ENCODE measurements at places on chromosomes 3 and 15. TPM values are rescaled to one million over a fixed set of nuclear protein-coding genes. Genes with fewer than 3 reads are reported as not detected.

DNA sequence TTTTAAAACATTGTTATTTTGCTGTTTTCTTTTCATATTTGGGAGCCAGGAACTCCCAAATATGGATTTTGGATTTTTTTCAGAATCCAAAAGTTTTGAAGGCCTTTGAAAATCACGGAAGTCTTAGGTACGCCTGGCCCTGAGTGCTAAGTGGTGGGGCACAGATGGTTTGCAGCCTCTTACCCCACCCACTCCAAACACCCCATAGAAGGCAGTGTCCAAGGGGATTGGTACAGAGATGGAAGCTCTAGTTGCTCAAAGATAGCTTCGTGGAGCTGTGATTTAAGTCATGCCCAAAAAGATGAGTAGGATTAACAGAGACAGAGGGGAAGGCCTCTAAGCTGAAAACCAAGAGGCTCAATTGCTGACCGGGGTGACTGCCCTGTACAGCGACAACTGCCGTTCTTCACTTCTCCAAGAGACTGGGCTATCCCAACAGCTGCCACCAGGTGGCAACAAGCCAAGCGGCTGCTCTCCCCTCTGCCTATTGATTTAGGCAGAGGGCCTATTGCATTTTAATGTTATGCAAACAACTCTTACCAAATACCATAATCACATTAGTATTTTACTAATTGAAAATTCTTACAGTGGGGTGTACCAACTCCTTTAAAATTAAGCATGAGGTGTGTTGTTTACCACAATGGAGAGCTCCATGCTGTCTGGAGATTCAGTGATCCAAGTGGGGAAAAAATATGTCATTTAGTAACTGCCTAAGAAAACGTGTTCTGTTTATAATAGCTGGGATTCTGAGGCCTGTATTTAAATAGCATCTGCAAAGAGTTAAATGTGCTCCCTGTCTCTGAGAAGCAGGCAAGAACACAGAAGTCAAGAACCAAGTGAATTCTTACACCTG lies 64.0 kb upstream of the C15orf61 start:
- H3K4me1 ChIP-seq: no peaks in the 10 kb centered on the region
- peaks cover 6% of the 10 kb centered on the region for H3K36me3 ChIP-seq
- no peaks in the 10 kb centered on the region for H3K27me3 ChIP-seq

- peaks cover 8% of the 10 kb centered on the region for H3K36me3 ChIP-seq
- no peak for DNase-seq
- no peak overlapping the region for H3K27ac ChIP-seq
- no peak overlapping the region for H3K4me3 ChIP-seq
These were observed 587.4 kb downstream of the FOXP1 start for GRCh38 chr3:70996082-70996481.

DNA sequence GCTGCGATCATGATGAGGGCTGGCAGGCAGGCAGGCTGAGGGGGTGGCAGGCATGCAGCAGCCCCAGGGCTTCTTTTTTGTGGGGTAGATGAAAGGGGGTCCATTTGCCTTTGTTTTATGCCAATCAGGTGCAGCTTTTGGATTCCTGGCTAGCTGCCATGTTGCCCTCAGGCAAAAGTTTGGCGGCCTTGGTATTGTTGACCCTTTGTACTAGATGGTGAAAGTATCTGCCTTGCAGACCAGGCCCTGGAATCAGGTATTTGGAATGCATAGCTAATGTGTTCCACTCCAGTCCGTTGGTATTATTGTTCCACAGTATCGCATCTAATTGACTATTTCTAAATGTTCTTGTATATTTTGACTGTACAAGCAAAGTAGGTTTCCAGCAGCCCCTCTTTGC lies 35.0 kb downstream of the EEFSEC start:
- H3K4me1 ChIP-seq: peaks cover under 1% of the 10 kb centered on the region
- no peak for DNase-seq
- no peak overlapping the region for H3K4me3 ChIP-seq
- no peaks in the 10 kb centered on the region for H3K27me3 ChIP-seq

DNA sequence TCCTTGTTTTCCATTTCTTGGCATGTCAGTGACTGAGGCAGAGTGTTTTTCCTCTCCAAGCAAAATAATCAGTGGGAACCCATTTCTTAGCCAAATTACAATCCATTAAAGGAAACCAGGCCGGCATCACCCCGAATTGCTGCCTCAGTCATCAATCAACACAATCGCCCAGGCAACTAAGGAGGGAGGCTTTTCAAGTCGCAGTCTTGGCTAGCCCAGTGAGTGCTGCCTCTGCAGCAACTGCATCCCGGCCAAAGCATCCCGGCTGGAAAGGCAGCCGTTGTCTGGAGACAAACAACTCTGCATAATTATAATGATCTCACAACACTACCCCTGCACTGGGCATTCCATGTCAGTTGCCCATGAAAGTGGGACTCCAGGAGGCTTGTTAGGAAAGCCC lies 213.5 kb upstream of the PRICKLE2 start:
- peak; percentile 87 for DNase-seq
- no peaks in the 10 kb centered on the region for H3K36me3 ChIP-seq
- H3K27me3 ChIP-seq: no peaks in the 10 kb centered on the region

GRCh38 chr15:36954486-36954885 lies 145.9 kb downstream of the MEIS2 start:
- no peak overlapping the region for H3K27ac ChIP-seq
- H3K27me3 ChIP-seq: no peaks in the 10 kb centered on the region
- H3K4me3 ChIP-seq: no peak overlapping the region
- DNase-seq: no peak
- no peaks in the 10 kb centered on the region for H3K4me1 ChIP-seq

The CNTN4 gene
- 30.7 TPM for total RNA-seq
